Activated gamma-delta T cell treated with anti-CD3 and anti-CD28 coated beads, Interleukin-2, amount 50 U/mL, for 16 hours (primary cell): ENCODE measurements at places on chromosomes 12 and 14.
A peak's percentile ranks its signal among the peaks of the same experiment; 100 is the strongest.

DNA sequence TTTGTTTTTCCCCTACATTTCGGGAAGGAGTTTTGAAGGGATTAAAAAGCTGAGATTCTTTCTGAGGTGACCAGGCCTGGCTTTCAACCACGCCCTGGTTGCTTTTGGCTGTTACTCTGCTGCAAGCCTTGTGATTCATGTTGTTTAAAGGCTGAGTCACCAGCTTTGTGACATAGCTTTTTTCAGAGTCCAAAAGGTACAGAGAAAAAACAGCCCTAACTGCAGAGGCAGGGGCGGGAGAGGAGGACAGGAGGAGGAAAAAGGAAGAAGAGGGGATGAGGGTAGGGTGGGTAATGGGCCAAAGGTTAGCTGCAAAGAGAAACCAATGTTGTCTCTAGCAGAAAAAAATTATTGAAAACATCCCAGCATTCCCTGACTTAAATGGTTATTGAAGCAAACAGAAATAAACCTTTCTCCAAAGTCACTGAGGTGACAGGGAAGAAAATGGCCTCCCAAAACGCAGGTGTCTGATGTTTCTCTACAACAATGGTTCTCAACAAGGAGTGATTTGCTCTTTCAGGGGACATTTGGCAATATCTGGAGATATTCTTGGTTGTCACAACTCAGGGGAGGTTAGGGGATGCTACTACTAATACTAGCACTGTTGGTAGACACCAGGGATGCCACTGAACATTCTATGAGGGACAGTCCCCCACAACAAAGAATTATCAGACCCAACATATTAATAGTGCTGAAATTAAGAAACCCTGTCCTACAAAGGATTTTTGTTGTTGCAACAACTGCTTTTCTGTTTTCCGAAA lies 2.1 kb upstream of the UBC start:
- DNase-seq: peak; percentile 27

DNA sequence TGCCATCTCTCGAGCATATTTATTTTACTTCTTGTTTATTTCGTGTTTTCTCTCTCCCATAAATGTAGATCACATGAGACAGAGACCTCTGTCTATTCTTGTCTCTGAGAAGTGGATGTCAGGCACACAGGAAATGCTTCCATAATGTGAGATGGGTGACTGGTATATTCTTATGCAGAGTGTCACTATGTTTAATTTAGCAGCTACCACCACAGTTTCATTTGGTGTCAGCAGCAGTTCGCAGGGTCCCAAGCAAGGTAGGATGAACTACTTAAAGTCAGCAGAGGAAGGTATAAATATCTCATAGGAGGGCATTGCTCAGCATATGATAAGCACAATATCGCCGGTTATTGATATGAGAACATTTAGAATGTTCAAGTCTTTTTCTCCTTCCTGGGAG lies 180.9 kb upstream of the CNTN1 start:
- no peak for DNase-seq

DNA sequence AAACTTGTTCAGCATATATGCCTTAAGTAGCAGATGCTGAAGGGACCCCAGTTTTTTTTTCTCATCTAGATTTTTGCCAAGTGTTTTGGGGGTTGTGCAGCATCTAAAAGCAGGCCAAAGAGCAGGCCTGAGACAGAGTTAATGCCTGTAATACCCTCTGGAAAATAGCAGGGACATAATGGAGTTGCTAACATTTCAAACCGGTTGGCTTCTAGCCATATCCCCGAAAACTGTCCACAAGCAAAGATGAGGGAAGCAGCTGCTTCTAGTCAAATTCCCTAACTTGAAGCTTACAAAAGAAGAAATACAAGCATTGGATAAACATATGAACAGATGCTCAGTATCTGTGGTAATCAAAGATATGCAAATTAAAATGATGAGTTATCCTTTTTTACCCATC lies 52.1 kb upstream of the AEBP2 start:
- DNase-seq: no peak

DNA sequence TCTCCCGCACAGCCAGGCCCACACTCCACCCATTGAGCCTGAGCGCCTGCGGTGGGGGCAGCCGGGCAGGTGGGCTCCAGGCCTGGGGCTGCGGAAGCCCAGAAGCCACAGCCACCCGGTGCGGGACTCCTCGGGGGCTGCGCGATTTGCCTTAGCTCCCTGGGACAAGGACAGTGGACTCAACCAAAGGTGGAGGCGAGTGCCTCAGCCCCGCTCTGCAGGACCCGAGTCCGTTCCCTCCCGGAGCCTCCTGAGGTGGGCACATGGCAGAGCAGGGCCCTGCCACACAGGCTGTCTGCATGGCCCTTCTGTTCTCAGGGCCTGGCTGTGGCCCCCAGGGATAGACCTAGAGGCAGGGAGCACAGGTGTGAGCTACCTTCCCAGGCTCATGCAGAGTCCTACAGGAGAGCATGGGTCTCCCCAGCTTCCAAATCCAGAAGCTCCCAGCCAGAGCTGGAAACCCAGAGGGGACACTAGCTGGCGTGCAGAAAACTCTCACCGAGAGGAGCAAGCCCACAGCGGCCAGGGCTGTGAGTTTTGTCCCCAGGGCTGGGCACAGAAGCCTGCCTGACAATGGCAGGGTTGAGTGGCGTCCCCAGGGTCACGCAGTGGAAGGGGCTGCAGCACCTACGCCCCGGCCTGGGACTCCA lies 22.2 kb upstream of the LRTM2 start:
- DNase-seq: no peak

GRCh38 chr14:69156224-69156623 lies 3.3 kb upstream of the DCAF5 start:
- DNase-seq: no peak
